NCI-H774 (cell line): ENCODE measurements at places on chromosomes 16 and 17.

GRCh38 chr16:12673466-12673865, 130.2 kb downstream of the CPPED1 start:
- no peak for DNase-seq

DNA sequence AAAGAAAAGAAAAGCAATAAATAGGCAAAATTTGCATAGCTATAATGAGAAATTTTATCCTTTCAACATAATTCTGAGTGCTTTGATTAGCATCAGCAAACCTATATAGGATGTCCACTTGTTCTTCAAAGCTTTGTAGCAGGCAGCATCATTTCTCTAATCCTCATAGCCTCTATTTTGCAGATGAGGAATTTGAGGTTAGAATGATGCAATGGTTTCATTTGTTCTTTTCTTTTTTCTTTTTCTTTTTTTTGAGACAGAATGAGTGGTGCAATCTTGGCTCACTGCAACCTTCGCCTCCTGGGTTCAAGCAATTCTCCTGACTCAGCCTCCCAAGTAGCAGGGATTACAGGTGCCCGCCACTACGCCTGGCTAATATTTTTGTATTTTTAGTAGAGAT, 594.4 kb downstream of the TOX3 start:
- no peak for DNase-seq

GRCh38 chr17:82151106-82151957, 53.3 kb upstream of the FASN start:
- no peak for DNase-seq

GRCh38 chr16:66376577-66377305, 10.2 kb downstream of the CDH5 start:
- no peak for DNase-seq

DNA sequence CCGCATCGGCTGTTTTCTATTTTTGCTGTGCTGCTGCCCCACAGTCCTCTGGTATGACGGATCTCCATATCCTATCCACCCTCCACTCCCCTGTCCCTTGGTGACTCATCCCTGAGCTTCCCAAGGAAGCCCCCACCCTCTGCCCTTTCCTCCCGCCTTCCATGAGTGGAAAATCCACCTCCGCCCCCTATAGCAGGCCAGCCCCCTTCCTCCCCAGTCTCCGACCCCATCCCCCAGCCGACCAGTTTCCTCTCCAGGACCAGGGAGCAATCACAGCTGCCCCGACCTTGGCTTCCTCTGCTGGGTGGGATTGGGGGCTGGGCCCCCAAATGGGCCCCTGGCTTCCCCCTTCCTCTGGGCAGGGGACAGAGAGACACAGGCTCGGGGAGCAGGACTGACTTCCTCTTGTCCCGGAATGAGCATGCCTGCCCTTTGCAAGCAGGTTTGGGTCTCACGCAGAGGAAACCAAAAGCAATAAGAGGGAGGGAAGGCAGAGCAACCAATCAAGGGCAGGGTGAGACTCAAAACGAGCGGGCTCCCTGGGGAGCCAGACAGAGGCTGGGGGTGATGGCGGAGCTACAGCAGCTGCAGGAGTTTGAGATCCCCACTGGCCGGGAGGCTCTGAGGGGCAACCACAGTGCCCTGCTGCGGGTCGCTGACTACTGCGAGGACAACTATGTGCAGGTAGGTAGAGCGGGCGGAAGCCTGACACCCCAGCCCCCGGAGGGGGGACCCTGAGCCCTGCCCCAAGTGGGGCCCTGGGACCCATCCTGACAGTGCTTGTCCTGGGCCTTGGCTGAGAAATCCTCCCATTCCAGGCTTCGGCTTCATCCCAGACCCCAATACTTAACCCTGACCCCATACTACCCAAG, at the start of the genes ABI3 and GNGT2:
Gene ABI3 (plus strand): TSS at position 550 of the 872 bp plus-strand sequence. CDS start 18 bp downstream, at position 568.
Gene GNGT2 (minus strand): TSS at position 417 of the 872 bp plus-strand sequence. CDS start 3,152 bp downstream, outside the sequence.
- DNase-seq, result no peak

GRCh38 chr16:66418165-66418962, 8.7 kb upstream of the BEAN1 start:
- DNase-seq, result no peak

DNA sequence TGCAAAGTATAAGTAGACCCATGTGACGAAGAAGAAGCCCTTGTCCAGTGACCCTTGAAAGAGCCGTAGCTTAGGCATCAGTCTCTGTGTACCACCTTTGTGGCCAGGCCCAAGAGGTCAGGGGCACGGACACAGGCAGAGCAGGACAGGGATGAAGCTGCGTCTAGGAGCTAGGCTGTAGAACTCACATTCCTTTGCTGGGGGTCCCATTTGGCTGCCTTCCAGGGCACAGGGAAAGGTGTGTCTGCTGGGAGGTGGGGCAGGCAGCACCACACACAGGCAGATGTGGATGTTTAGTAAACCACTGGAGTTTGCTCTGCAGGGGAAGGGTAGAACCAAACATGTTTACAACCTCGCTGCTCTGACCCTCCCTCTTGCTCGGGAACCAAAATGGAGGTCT, 33.7 kb downstream of the HNF1B start:
- no peak for DNase-seq

DNA sequence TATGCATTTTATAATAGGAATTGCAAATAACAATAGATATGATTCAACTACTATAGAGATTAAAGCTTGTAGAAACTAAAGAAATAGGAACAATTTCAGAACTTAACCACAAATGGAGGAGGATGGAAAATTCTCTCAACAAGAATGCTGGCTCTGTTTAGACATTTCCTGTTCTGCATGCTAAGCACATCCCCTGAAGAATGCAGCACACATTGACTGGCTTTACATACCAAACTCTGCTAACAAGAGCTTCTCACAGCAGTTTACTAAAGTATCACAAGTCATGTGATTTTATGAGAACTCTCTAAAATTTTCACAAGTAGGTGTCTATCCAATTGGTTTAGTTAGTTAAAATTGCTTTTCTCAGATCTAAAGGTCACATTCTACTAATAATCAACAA, 85.2 kb downstream of the SPAG9 start:
- DNase-seq, result no peak

DNA sequence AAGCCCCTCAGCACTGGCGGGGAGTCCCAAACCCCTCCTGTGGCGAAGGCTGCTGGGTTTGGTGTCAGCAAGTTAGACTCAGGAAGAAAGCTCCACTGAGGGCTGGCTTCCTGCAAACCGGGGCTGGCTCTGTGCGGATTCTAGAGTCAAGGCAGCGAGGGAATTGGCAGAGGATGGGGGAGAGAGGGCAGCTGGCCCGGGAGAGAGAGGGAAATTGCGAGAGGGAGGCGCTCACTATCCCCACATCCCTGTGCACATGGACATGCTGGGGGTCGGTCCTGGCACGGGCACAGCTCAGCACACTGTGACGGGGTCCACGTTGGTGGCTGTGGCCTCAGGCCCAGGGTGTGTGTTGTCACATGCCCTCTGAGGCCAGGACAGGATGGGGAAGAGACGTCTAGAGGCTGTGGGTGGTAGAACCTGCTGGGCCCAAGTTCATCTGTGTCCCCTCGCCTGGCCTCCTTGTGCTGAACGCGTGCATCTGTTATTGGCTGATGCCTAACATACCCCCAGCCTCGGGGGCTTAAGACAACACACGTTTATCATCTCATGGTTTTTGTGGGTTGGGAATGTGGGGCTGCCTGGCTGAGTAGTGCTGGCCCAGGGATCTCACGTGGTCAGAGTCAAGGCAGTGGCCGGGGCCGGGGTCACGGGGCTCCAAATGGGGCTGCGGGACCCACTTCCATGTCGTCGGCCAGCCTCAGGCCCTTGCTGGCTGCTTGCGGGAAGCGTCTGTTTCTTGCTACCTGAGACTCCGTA, 16.7 kb upstream of the JPH3 start:
- no peak for DNase-seq

DNA sequence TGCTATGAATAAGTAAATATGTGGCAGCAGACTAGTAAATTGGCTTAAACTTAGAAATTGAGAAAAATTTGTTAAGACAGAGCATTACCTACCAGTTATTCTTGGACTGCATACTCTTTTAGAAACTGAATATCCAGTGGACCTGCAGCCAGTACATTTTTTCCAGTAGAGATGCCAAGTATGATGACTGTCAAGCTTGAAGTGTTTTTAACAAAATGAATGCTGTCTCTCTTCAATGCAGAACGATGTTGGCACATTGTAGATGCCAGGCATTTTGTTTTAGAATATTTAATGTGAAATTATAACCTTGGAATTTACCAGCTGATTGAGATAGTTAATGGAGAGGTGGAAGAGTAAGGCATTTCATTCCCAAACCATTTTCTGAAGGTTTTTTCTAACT, 52.5 kb downstream of the NFAT5 start:
- no peak for DNase-seq

GRCh38 chr17:73533127-73533526, 111.1 kb downstream of the SDK2 start:
- no peak for DNase-seq

DNA sequence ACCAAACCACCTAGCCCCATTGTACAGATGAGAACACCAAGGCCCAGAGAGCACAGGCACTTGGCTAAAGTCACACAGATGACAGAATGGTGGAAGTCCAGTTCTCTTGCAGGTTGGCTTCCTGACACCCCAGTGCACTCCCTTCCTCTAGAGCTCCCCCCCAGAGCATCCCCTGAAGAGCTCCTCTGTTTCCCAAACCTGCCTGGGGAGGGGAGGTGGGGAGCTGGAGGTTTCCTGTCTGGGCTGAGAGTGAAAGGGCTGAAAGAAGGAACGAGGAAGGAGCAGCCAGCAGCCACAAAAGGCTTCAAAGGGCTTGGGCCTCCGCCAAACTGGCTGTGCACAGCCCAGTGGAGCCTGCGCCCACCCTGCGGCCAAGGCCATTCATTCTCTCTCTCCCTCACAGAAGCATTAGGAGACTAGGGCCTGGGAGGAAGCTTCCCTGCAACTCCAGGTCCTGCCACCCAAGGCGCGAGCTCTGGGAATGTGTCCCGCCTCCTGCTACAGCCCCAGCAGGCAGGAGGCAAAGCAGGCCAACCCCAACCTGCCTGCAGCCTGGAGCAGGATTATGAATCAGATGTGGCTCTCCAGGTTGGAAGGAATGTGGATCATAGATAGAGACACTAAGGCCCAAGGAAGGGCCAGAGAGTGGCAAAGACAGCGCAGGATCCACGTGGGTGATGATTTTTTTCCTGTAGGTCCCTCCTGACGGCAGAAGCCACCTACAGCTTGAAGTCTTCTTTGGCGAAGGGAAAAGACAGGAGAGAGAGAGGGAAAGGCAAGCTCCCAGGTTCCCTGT, 913 bp downstream of the SLC13A5 start:
- DNase-seq, result no peak

DNA sequence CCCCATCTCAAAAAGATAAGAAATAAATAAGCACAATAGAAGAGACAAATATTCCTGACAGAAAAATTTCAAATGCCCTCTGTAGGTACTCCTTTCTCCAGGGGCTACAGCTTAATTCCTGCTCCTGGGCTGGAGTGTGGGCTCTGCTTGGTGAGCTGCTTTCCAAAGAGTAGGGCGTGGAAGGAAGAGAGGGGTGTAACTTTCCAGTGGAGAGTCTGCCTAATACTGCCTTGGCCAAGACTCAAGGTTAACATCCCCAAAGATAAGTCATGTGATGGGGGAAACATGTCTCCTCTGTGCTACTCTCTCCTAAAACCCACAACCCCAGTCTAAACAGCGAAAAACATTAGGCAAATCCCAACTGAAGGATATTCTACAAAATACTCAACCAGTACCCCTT, 42.7 kb downstream of the TMC5 start:
- DNase-seq, result no peak

- no peak for DNase-seq
Measured at GRCh38 chr17:52653014-52653413, 494.5 kb upstream of the CA10 start.

- peak; percentile 85 for DNase-seq
Measured at GRCh38 chr17:66715745-66716156, 119.2 kb upstream of the CACNG5 start.

DNA sequence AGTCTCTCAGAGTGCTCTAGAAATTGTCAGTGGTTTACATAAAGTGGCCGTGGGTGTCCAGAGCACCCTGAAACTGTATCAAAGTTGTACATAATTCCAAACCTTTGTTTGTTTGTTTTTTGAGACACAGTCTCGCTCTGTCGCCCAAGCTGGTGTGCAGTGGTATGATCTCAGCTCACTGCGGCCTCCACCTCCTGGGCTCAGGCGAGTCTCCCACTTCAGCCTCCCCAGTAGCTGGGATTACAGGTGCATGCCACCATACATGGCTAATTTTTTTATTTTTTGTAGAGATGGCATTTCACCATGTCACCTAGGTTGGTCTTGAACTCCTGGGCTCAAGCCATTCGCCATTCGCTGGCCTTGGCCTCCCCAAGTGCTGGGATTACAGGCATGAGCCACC, 24.3 kb upstream of the ADGRG1 start:
- no peak for DNase-seq

GRCh38 chr17:81035521-81036196, 708 bp downstream of the BAIAP2 start:
- no peak for DNase-seq

GRCh38 chr16:53766304-53767016, 62.5 kb downstream of the FTO start:
- no peak for DNase-seq

GRCh38 chr16:49526860-49527365, 153.3 kb downstream of the C16orf78 start:
- no peak for DNase-seq

DNA sequence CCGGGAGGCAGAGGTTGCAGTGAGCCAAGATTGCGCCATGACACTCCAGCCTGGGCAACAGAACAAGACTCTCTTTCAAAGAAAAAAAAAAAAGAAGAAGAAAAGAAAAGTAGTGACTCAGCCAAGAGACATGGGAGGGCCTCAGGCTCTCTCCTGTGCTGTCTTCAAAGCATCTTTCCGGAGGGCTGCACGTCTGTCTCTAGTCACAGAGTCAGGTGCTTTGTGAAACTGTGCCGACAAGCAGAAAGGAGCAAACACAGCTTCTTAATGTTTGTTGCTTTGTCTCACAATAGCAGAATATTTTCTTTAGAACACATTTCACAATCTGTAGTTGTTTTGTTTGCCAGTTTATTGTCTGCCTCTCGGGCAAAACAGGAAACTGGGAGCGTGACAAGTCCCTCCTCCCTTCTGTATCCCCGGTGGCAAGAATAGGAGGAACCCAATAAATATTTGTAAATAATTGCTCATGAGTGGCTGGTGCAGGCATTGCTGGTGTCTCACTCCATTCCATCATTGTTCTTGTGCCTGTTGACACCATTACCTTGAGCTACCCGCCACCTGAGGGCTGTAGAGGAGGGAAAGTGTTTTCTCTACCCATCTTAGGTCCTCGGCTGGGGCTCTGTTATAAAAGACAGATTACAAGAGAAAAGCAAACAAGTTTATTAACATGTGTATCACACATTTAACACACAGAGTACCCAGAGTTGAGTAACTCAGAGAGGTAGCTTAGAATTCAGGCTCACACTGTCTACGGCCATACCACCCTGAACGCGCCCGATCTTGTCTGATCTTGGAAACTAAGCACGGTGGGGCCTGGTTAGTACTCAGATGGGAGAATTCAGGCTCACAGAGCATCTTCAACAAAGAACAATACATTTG, 5.5 kb downstream of the GAST start:
- DNase-seq, result peak; percentile 35

DNA sequence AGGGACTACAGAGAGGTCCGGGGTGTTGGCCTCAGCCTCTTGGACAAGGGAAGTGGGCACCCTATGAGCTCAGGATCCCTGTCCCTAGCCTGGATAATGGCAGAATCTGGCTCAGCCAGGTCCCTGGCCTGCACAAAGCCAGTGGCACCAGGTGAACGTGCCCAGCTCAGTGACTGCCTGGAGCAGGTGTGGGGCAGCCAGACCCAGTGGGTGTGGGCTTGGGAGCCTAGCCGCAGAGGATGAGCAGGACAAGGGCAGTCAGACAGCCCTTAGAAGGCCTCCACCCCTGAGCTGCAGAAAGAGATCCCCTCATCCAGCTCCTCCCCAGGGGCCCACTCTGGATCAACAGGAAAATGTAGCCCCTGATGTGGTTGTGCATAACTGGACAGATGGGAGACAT, 585.3 kb downstream of the KCNJ18 start:
- DNase-seq, result no peak

- DNase-seq, result no peak
Measured at GRCh38 chr17:1506649-1507267, 9.7 kb downstream of the INPP5K start.

GRCh38 chr17:76579281-76579680, 6.4 kb downstream of the ST6GALNAC2 start:
- no peak for DNase-seq
